ENCODE measurements at places on chromosomes 12 and 14.

DNA sequence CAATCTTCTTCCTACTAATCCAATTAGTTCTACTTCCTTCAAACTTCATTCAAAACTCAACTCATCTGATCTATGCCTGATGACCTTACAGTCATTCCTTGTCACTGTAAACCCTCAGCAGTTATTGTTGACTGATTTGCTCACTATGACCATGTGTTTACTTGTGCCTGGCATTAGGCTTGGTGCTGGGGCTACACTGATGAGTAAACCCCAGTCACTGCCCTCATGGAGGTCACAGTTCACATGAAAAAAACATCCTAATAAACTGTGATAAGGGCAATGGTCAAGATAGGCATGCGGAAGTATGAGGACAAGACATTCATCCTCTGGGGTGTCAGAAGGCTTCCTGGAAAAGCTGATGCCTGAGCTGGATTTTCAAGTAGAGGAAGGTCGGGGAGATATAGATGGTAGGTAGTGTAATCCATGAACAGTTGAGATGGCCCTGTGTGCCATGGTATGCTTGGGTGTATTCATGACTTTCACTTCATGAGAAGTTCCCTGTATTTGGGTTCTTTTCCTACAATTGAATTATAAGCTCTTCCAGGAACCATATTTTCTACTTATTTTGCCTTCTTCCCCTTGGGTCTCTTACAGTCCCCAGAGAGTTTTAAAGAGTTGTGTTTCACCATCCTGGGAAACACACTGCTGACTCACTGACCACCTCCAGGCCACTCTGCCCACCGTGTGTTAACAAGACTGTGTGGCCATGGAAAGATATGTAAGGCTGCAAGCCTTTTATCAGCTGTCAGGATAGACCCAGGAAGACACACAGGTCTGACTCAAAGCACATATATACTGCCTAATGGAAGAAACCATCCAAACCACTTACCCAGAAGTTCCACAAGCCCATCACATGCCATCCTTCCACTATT, 38.7 kb upstream of the DUSP6 start:
- DNase-seq, result no peak

- DNase-seq, result no peak
These were observed 4.5 kb upstream of the TNFRSF1A start for GRCh38 chr12:6346235-6346832.

GRCh38 chr14:76782885-76783566, 21.8 kb downstream of the VASH1 start:
- DNase-seq, result no peak

GRCh38 chr14:56059054-56059453, 59.2 kb upstream of the PELI2 start:
- no peak for DNase-seq

- DNase-seq, result no peak
These were observed 578 bp downstream of the DCAF5 start for GRCh38 chr14:69152181-69152901.

DNA sequence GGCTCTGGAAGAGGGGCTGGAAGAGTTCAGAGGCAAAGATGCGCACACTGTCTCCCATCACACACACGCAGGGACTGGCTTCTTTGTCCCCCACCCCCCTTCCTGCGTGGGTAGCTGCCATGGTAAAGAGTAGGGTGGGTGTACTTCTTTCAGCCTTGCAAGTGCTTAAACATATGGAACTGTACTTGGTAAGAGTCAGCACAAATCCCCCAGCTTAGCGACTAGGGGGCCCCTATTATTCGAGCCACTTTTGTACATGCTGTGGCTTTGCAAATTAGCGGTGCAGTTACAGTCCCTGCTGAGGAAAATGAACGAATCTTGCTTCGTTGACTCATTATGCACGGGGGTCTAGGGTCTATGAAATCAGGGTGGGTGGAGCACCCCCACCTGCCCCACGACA, 123.8 kb downstream of the AACS start:
- DNase-seq, result no peak

- no peak for DNase-seq
These were observed 173.4 kb upstream of the ATP2B1 start for GRCh38 chr12:89882050-89882449.

- no peak for DNase-seq
These were observed 59.0 kb downstream of the FAR2 start for GRCh38 chr12:29208060-29208459.

- DNase-seq, result no peak
These were observed 19.3 kb downstream of the CYP46A1 start for GRCh38 chr14:99703381-99703780.

- DNase-seq, result no peak
These were observed 382.2 kb downstream of the MED13L start for GRCh38 chr12:115895247-115895646.

GRCh38 chr12:27347779-27348178, 15.1 kb downstream of the BMAL2 start:
- no peak for DNase-seq

All from NCI-H2029 treated with DMSO at 0.1 percent for 48 hours (cell line).